ENCODE measurements at places on chromosomes 11 and 22.

- H3K27ac ChIP-seq: no peak overlapping the region
- no peaks in the 10 kb centered on the region for H3K4me1 ChIP-seq
- H3K27me3 ChIP-seq: no peaks in the 10 kb centered on the region
- no peak for DNase-seq
- no peak overlapping the region for H3K4me3 ChIP-seq
- H3K36me3 ChIP-seq: peaks cover 6% of the 10 kb centered on the region
Observed at GRCh38 chr11:87317441-87317840, 279.7 kb downstream of the TMEM135 start.

DNA sequence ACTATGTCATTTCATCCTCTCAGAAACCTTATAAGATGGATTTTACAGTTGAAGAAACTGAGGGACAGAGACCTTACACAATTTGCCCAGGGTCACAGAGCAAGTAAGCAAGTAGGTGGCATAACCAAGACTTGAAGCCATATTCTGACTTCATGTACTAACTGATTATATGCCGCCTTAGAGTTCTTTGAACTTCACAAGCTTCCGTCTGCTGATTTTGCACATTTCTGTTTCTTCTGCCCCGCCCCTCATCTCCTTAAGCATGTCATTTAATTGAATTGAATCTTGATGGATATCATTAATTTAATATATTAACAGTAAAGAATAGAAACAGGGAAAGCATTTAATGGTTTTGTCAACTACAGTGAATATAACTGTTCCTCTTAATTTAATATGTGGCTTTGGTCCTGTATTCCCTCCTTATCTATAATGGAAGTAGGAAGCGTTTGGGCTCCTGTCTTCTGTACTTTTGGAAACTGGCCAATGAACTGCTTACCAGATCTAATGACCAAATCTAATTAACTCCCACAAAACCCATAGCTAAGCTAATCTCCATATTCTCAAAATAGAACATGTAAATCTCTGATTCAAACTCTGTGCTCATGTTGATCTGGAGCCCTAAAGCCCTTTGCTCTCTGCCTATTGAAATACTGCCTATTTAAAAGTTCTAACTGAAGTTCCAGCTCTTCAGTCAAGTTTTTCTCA, 30.4 kb downstream of the SIK2 start:
- peaks cover 26% of the 10 kb centered on the region for H3K4me1 ChIP-seq
- H3K27me3 ChIP-seq: no peaks in the 10 kb centered on the region
- no peak for DNase-seq
- H3K27ac ChIP-seq: no peak overlapping the region
- H3K36me3 ChIP-seq: peaks cover 7% of the 10 kb centered on the region
- H3K4me3 ChIP-seq: no peak overlapping the region

DNA sequence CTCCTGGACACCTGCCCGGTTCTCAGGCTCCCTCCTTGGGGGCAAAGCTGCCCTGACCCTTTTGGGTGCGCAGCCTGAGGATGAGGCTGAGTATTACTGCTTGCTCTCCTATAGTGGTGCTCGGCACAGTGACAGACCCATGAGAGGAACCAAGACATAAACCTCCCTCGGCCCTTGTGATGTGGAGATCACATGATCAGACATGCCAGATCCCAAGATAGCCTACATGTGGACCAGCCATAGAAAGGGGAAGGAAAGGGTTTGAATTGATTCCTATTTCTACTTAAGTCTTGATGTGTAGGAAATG, 125.3 kb downstream of the VPREB1 start:
- H3K4me1 ChIP-seq: no peaks in the 10 kb centered on the region
- no peak for DNase-seq
- H3K27ac ChIP-seq: no peak overlapping the region
- H3K4me3 ChIP-seq: no peak overlapping the region
- H3K36me3 ChIP-seq: no peaks in the 10 kb centered on the region

- H3K27ac ChIP-seq: no peak overlapping the region
- H3K36me3 ChIP-seq: peaks cover 17% of the 10 kb centered on the region
- DNase-seq: no peak
Observed at GRCh38 chr11:133918608-133919260, 38.0 kb downstream of the IGSF9B start.

GRCh38 chr22:43266076-43266475, 77.1 kb downstream of the SCUBE1 start:
- no peak for DNase-seq
- H3K4me1 ChIP-seq: peaks cover 27% of the 10 kb centered on the region
- H3K27ac ChIP-seq: peak overlapping the region; percentile 31
- no peaks in the 10 kb centered on the region for H3K36me3 ChIP-seq
- H3K27me3 ChIP-seq: no peaks in the 10 kb centered on the region

DNA sequence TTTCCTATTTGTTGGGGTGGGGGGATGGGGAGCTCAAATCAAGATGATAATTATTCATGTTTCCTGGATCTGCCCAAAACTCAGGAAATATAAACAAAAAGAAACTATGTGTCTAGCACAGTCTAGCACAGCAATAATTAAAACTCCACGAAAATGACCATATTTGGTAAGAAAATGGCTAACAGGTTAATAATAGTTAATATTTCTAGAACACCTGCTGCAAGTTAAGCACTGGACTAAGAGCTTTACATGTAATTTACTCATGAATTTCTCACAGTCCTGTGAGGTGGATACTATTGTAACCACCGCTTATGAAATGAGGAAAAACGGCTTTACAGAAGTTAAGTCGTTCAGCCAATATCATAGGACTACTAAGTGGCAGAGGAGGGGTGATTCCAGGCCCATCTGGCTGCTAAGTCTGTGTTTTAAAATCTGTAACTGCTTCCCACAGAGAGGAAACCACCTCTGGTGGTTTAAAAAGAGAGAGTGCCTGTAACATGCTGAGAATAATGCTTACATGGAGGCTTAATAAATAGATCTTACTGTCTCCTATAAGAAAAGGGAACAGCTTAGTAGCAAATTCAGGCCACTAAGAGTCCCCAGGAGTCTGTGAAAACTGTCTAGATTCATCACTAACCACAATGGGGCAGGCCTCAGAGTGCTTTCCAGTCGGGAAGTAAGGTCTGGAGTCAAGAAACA, 11.0 kb upstream of the AMOTL1 start:
- no peak for DNase-seq
- no peaks in the 10 kb centered on the region for H3K4me1 ChIP-seq
- no peaks in the 10 kb centered on the region for H3K36me3 ChIP-seq
- peaks cover 9% of the 10 kb centered on the region for H3K27me3 ChIP-seq

Data from activated naive CD8-positive, alpha-beta T cell treated with anti-CD3 and anti-CD28 coated beads, Interleukin-2, amount 50 U/mL, for 24 hours (primary cell).